ENCODE measurements at places on chromosomes 13 and 19.
A peak's percentile ranks its signal among the peaks of the same experiment; 100 is the strongest.

DNA sequence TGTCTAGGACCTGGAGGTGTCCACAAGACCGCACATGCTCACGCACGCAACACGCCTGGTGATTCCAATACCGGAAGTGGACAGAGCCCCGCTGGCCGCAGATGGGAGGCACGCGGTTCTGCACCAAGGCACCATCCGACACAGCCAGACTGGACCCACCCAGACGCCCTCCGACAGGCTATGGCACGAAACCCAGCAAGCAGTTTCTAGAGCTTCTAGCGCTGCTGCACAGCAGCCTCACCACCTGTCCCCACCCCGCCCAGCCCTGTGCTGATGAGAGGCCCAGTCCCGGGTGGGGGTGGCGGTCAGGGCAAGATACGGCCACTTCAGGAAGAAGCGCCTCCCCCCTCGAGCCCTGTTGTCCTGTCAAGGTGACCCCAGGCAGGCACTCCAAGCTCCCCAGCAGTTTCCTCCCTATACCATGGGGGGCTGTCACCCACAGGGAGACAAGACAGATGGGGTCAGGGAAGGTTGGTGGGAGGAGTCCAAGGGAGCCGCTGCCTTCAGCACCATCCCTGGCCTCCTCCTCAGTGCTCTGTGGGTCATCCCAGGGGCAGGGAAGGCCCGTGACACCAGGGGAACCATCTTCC, 11.3 kb downstream of the LSM4 start:
- no peak overlapping the region for H3K4me3 ChIP-seq
- H3K36me3 ChIP-seq = peaks cover 7% of the 10 kb centered on the region
- no peak for DNase-seq
- peaks cover 1% of the 10 kb centered on the region for H3K27me3 ChIP-seq

DNA sequence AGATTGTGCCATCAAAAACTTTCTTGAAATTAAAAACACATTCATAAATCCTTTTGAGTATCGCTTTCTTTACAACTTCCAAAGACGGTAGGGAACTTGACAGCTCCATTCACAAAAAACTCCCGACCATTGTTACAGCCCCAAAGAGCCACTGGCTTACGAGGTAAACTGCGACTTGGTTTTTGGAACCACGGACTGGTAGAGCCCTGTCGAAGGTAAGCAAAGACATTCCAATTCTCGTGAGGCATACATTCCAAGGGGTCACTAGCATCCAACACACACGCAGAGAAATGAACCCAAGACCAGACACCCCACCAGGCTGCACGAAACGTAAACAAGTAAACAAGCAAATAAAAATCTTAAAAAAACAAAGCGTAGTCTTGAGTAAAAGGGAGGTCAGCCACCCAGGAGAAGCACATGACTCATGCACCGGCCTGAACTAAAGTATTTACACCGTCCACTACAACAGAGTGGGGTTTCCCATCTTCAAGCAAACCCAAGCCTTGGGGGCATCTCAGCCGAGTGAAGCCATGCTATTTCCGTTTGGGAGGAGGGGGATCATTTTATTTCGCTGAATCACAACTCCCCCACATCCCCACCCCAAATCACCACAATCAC, 1.4 kb downstream of the BRD4 start:
- H3K4me3 ChIP-seq = peak overlapping the region; percentile 99
- peaks cover 6% of the 10 kb centered on the region for H3K27me3 ChIP-seq
- DNase-seq = peak; percentile 77
- H3K4me1 ChIP-seq = peaks cover 52% of the 10 kb centered on the region
- H3K27ac ChIP-seq = peak overlapping the region; percentile 99

DNA sequence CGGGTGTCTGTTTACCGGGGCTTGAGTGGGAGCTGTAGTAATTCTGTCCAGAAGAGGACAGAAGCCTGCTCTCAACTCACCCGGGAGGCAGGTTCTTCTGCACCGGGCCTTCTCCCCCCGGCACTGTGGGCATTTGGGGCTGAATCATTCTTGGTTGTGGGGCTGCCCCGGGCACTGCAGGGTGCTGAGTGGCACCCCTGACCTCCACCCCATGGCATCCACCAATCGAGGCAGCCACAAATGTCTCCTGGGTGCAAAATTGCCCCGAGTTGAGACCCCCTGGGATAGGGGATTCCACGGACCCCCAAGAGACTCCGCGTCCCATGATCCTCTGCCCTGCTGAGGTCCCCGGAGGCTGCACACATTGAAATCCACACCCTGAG, 68.8 kb downstream of the GNG7 start:
- H3K36me3 ChIP-seq = peaks cover 11% of the 10 kb centered on the region
- no peak for DNase-seq
- peaks cover 15% of the 10 kb centered on the region for H3K4me1 ChIP-seq
- peaks cover 7% of the 10 kb centered on the region for H3K27me3 ChIP-seq

DNA sequence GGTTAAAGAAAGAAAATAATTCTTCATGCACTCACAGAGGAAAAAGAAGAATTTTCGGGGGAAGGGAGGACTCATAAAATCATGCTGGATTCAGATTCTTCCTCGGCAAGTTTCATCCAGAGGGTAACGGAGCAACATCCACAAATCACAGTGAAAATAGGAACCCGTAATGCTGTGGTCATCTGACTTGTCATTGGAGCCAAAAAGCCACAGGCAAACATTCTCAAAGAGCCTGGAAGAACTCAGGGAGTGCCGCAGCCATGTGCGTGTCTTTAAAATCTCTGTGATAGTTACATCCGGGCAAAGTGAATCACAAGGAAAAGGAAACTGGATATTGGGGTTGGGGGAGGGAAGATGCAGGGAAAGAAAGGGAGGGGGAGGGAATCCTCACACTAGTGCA, 33.0 kb upstream of the VSTM2B start:
- no peak overlapping the region for H3K27ac ChIP-seq
- peak; percentile 37 for DNase-seq
- peaks cover 3% of the 10 kb centered on the region for H3K27me3 ChIP-seq
- no peaks in the 10 kb centered on the region for H3K36me3 ChIP-seq
- peaks cover 9% of the 10 kb centered on the region for H3K4me1 ChIP-seq
- peak overlapping the region; percentile 24 for H3K4me3 ChIP-seq

- 0 out of 2 replicates have a peak, but pooled peaks cover 13% of the 10 kb centered on the region for H3K4me1 ChIP-seq
- H3K27ac ChIP-seq = no peak overlapping the region
- DNase-seq = no peak
- H3K4me3 ChIP-seq = no peak overlapping the region
- H3K27me3 ChIP-seq = no peaks in the 10 kb centered on the region
- H3K36me3 ChIP-seq = no peaks in the 10 kb centered on the region
Measured at GRCh38 chr19:31354799-31355664, 5.8 kb upstream of the TSHZ3 start.

DNA sequence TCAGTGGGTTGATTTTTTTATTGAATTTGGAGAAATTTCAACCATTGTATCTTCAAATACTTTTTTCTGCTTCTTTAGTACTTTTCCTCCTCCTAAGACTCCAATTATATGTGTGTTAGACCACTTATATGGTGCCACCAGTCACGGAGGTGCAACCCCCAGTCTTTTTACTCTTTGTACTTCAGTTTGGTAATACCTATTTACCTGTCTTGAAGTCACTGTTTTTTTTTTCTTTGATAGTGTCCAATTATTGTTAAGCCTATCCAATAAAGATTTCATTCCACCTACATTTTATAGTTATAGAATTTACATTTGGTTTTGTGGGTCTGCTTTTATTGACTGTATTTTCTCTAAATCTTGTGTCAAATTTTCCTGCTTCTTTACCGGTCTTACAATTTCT, 14.9 kb downstream of the ZNF283 start:
- no peak for DNase-seq
- no peak overlapping the region for H3K4me3 ChIP-seq
- H3K27me3 ChIP-seq = no peaks in the 10 kb centered on the region
- peaks cover 93% of the 10 kb centered on the region for H3K36me3 ChIP-seq
- H3K27ac ChIP-seq = no peak overlapping the region

DNA sequence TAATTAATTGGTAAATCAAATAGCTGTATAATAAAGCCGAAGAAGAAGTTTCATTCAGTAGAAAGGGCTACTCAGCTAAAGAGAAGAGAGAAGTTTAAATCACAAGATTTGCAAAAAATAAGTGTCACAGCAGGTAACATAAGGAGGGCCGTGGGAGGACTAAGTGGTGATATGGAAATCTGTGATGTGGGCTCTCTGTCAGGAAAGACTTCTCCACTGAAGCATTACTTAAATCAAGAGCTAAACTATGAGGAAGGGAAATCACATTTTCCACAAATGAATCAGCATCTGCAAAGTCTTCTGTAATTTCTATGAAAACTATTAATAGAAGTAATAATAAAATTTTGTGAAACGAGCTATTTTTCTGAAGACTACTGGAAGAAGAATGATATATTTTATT, 153.8 kb downstream of the PCDH9 start:
- H3K27me3 ChIP-seq = no peaks in the 10 kb centered on the region
- peaks cover 14% of the 10 kb centered on the region for H3K4me1 ChIP-seq
- no peak overlapping the region for H3K4me3 ChIP-seq
- no peak for DNase-seq
- H3K36me3 ChIP-seq = no peaks in the 10 kb centered on the region
- no peak overlapping the region for H3K27ac ChIP-seq

DNA sequence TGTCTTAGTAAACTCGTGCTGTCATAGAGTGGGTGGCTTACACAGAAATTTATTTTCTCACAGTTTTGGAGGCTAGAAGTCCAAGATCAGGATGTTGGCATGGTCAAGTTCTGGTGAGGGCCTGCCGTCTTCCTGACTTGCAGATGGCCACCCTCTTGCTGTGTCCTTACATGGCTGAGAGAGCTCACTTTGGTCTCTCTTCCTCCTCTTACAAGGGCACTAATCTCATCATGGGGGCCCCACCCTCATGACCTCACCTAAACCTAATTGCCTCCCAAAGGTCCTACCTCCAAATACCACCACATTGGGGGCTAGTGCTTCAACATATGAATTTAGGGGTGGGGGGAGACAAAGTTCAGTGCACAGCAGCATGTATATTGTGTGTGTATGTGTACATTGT, 14.3 kb upstream of the GPR18 start:
- peaks cover 8% of the 10 kb centered on the region for H3K36me3 ChIP-seq
- DNase-seq = no peak
- no peak overlapping the region for H3K4me3 ChIP-seq
- no peak overlapping the region for H3K27ac ChIP-seq
- peaks cover 13% of the 10 kb centered on the region for H3K4me1 ChIP-seq
- H3K27me3 ChIP-seq = peaks cover 2% of the 10 kb centered on the region

DNA sequence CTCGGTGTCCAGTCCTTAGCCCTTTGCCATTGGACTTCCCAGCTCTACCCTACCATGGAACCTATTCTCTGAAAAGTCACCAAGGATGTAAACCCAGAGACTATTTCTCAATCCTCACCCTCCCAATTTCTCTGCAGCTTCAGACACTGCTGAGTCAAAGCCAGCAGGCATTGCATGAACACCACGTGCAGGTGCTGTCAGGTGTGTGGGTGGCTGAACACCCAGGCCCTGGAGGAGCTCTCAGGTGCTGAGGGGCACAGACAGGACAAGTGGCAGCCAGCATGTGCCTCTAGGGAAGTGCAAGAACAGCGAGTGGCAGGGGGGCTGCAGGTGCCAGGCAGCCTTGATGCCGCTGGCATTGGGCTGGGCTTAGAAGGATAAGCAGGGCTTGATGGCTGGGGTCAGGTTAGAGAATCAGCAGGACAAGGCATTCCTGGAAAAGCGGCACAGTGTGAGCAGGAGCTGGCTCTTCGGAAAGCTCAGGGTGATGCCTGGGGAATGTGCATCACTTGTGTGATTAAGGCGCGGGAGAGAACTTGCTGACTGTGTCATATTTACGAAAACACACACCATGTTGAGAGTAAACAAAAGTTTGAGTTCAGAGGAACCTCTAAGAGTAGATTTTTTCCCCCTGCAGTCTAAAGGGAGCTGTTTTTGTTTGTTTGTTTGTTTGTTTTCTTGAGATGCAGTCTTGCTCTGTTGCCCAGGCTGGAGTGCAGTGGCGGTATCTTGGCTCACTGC, 83.8 kb downstream of the LNX2 start:
- no peaks in the 10 kb centered on the region for H3K36me3 ChIP-seq
- no peak for DNase-seq
- H3K27me3 ChIP-seq = peaks cover 4% of the 10 kb centered on the region
- no peak overlapping the region for H3K4me3 ChIP-seq

DNA sequence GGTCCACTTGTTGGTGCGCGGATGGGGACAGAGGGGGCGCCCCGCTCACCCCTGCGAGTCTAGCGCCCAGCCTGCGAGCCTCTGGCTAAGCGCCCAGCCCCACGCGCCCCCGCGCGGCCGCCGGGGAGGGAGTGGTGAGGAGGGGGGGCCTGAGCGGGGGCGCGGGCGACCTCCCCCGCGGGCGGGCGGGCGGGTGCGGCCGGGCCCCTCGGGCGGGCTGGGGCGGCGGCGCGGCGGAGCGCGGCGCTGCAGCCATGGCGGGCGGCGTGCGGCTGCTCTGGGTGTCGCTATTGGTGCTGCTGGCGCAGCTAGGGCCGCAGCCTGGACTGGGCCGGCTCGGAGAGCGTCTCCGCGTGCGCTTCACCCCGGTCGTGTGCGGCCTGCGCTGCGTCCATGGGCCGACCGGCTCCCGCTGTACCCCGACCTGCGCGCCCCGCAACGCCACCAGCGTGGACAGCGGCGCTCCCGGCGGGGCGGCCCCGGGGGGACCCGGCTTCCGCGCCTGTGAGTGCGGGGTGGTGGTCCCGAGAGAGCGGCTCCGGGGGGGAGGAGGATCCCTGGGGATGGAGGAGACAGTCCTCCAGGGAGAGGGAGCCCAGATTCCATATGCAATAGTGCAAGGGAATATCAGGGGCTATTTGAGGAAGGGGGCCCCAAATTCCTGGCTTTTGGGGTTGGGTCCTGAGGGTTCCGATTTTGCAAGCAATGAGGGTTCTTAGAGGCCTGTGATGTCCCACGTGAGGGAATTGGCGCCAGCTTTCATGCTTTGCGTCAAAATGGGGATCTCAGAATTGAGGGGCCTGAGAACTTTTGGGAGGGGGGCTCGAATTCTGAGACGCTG, at the start of gene LTBP4:
Gene LTBP4 (plus strand): TSS at position 236 of the 841 bp plus-strand sequence. CDS start 19 bp downstream, at position 255.
- peak within 1 kb of the TSS; percentile 78 for H3K4me3 ChIP-seq
- H3K27ac ChIP-seq = no peak within 1 kb of the TSS
- H3K27me3 ChIP-seq = peaks cover 18% of the 10 kb centered on the region
- H3K4me1 ChIP-seq = peaks cover 59% of the 10 kb centered on the region
- no peaks in the 10 kb centered on the region for H3K36me3 ChIP-seq
- no peak for DNase-seq

DNA sequence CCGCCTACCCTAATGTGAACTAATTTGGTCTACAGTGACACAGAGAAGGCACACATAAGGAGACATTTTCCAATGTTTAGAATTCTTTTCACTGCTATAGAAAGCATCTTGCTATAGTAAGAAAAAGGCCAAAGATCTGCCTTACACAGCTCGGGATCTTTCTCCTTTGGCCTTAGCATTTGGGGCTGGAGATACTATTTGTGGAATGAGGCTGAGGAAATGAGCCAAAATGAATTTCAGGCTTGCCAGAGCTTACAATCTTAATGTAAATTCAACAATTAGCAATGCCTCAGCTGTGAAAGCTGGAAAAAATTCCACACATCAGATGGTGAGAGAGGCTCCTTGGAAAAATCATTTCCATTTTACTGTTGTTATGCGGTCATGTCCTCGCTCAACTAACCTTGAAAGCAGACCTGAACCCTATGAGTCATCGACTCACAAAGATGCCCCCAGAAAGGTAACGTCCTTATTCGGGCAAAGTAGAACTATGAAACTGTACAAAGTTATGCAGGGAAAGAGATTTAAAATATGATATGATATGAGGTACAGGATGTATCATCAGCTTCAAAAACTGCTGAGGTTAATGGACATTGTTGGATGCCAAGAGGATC, 324.5 kb upstream of the NBEA start:
- no peak overlapping the region for H3K4me3 ChIP-seq
- no peaks in the 10 kb centered on the region for H3K36me3 ChIP-seq
- no peak overlapping the region for H3K27ac ChIP-seq
- no peak for DNase-seq
- no peaks in the 10 kb centered on the region for H3K4me1 ChIP-seq
- no peaks in the 10 kb centered on the region for H3K27me3 ChIP-seq
